ENCODE measurements at places on chromosomes 2 and 18. TPM values are rescaled to one million over a fixed set of nuclear protein-coding genes. Genes with fewer than 3 reads are reported as not detected.

Gene UPP2
- 11.2 TPM for polyA plus RNA-seq

Gene FTCDNL1
- 1.2 TPM for polyA plus RNA-seq

Gene ANKRD29
- 0.93 TPM for polyA plus RNA-seq

Gene ABCG5
- polyA plus RNA-seq = 0.63 TPM

Gene GREB1L
- 4.0 TPM for polyA plus RNA-seq

Gene RAPGEF4
- polyA plus RNA-seq = 13.4 TPM

Gene IL1R1
- 31.9 TPM for polyA plus RNA-seq

Gene APCDD1
- 74.6 TPM for polyA plus RNA-seq

- no peak for DNase-seq
Observed at GRCh38 chr2:168432565-168433186, 23.4 kb upstream of the CERS6 start.

DNA sequence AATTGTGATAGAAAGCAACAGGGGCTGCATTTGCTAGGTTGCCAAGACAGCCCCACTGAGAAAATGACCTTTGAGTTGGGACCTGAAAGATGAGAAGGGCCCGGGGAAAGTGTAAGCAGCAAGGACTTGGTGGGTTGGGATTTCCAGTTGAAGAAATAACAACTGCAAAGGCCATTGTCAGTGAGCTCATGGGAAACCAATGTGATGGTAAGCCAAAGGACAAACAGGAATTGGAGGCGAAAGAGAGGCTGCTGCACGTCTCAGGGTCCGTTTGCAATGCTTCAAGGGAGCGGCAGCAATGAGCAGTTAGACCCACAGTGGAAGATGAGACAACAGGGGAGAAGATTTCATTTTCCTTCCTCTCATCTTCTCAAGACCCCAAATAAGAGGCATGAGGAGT is 51.5 kb upstream of the RGPD4 start:
- DNase-seq = peak; percentile 7

GRCh38 chr2:168254158-168254935 is 7.0 kb upstream of the STK39 start:
- DNase-seq = no peak

- no peak for DNase-seq
Observed at GRCh38 chr2:47908682-47909081, 2.4 kb upstream of the FBXO11 start.

- DNase-seq = no peak
Observed at GRCh38 chr18:4017480-4017879, 437.6 kb downstream of the DLGAP1 start.

DNA sequence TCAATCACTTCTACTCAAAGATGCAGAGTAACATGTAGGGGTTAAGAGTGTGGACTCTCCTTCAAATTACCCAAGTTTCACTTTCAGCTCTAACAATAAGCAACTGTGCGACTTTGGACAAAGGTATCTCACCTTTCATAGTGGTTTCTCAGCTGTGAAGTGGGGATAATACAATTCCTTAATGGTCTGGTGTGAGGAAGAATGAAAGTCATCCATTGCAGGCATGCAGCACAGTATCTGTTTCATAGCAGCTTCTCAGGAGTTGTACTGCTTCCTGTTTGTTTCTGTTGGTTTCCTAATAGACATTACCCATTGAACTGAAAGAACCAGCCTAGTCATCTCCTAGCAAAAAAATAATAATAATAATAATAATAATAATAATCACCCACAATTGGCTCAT is 74.4 kb downstream of the DDX18 start:
- no peak for DNase-seq

DNA sequence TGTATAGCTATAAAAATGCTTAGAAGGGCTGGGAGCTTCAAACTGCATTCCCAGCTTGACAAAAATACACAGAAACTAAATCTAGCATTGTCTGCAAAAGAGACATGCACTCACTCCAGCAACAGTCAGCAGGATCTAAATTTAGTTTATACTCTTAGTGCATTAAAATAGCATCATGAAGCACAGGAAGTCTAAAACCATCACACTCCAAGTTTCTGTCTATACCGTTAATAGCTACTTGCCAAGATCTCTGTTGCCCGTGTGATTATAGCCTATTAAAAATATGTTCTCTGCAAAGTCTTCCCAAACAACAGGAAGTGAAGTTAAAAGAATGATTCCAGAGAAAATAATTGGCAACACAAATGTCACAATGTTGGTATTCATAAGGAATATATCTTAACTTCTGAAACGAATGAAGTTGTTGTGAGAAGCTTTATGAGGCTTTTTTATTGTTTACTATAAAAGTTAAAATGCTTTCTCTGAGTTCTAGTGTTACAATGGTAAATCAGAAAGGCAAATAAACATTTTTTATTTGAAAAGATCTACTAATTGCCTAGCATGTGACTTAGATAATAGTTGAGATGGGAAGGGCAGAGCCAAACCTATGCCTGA is 184.2 kb downstream of the ZNF385B start:
- DNase-seq = peak; percentile 45

DNA sequence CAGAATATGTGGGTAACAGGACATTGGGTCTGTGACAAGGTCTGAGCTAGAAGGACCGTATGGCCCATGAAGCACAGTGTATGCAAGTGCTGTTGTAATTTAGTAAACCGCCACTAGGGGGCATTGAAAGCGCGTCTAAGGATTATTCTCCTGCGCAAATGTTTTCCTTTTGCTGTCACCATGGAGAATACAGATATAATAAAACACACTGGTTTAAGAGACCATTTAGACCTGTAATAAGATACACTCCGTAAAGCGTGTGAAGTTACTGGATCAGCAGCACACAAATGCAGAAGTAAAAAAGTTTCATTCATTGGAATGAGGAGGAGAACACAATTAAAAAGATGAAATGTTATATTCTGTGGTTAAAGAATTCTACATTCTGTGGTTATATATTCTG is 272.4 kb downstream of the AGAP1 start:
- DNase-seq = peak; percentile 88

GRCh38 chr2:12714391-12715221 is 2.1 kb upstream of the TRIB2 start:
- no peak for DNase-seq

- DNase-seq = no peak
Observed at GRCh38 chr2:80303909-80304837, at the start of gene LRRTM1. Gene LRRTM1 (minus strand): TSS chr2:80304752. CDS start chr2:80303819, 933 bp downstream.

GRCh38 chr2:161223139-161223732 is 63.0 kb downstream of the TANK start:
- no peak for DNase-seq

DNA sequence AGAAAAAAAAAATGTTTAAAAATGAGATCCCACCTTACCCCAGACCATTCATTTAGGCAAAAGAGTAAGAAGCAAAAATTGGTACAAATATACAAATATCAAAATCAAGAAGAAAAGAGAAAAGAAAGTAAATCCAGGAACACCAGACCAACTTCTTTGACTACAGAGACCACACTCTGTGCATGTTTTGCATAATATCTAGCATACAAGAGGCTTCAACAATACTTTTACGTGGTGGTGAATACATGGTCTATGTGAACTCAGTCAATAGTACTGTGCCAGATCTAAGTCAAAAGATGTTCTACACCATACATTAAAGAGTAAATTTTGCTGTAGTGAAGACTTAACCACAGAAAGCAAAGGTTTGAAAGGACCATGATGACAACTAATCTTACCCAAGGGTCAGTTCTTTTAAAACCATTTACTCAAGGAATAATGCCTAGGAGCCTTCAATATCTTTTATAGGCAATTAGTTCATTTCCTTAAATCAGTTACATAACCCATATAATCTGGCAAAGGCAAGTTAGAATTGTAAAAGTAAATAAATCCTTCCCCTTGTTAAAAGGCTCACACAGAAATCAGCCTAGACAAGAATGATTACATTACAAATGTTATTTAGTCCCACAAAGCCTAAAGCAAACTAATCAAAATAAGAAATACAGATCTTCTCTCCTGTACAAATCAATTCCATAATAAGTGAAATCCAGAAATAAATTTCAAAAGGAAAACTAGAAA is 115.2 kb downstream of the EXOC6B start:
- DNase-seq = no peak

GRCh38 chr18:3392467-3392855 is 57.5 kb upstream of the TGIF1 start:
- DNase-seq = no peak

Measured in left kidney (tissue), 8 donors.